Inflammatory macrophage (primary cell): ENCODE measurements at places on chromosomes 11 and 22.

DNA sequence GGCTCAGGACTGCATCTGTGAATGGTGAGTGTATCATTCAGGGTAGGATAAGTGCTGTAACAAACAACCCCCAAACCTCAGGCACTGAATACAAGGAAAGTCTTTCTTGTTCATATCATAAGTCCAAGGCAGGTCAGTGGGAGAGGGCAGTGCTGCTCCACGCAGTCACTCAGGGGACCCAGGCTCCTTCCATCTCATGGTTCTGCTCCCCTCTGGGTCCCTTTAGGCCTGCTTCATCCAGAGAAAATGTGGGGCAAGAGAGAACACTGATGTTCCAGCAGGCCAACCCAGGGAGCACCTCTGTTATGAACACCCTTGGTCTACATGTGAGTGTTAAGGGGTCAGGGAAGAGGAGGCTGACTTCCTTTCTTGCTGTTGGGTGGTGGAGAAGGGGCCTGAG lies 187.8 kb downstream of the CHST1 start:
- no peak for DNase-seq

GRCh38 chr11:30758012-30758411 lies 171.9 kb upstream of the MPPED2 start:
- DNase-seq = no peak

GRCh38 chr22:31122532-31123291 lies at the start of gene INPP5J:
INPP5J (plus strand) TSS chr22:31122966; CDS start chr22:31123015, 49 bp downstream.
- no peak for DNase-seq

DNA sequence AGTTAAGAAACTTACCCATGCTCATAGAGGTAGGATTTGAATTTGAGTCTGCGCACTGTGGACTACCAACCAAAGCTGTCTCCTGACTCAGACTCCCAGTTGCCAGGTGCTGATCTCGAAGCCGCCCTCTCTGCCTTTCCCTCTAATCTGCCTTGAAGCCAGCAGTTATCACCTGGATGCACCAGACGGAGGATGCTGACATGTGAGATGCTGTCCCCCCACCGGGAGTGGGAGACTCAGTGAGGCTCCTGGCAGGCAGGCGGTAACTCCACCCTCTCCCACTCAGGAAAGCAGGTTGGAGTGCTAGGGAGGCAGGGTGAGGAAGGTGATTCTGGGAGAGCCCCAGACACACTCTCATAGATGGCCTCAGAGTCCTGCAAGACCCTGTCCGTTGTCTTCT lies 40.4 kb downstream of the KIAA1671 start:
- DNase-seq = no peak

GRCh38 chr11:65560555-65561418 lies 2.6 kb upstream of the LTBP3 start:
- DNase-seq = no peak

DNA sequence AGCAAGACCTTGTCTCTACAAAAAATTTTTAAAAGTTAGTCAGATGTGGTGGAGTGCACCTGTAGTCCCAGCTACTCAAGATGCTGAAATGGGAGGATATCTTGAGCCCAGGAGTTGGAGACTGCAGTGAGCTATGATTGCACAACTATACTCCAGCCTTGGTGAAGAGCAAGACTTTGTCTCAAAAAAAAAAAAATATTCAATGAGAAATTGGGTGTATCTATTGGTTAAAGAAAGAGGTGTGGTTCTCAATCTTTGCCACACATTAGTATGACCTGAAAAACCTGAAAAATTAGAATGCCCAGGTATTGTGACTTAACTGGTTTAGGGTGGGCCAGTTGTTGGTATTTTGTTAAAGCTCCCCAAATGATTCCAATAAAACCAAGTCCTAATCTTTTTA lies 32.4 kb downstream of the MTNR1B start:
- DNase-seq = no peak

DNA sequence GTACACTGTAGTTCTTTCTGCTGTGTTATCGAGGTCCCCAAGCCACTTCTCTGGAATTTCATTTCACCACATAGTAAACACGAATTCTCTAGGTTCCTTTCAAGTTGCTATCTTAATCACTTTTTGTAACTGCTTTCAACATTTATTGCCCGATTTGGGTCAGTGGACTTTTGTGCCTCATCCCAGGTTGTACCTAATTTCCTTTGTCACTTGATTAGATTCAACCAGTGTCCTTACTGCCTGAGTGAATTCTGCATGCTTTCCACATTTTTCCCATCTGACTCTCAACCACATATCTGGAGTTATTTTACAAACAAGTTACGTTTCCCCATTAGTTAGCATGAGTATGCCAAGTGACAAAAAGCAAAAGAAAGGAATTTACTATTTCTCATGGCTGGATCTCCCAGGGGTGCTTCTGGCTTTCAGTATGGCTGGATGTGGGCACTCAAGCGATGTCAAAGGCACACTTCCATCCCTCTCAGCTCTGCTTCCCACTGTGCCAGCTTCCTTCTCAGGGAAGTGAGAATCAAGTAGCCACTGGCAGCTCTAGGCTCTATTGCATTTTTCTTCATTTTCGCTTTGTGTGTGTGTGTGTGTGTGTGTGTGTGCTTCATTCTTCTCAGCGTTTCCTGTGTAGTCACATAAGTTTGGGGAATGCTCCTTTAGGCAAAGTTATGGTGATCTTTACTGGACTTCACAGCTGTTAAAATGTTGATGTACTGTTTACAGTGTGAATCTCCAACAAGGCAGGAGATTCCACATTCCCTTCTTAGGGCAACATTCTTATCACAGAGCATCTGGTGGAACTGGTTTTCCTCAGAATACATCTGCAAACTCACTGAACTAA lies 128.9 kb downstream of the DBX1 start:
- no peak for DNase-seq

GRCh38 chr11:1238767-1239595 lies 16.1 kb downstream of the MUC5B start:
- no peak for DNase-seq

GRCh38 chr11:120589376-120589775 lies 77.8 kb downstream of the GRIK4 start:
- no peak for DNase-seq

- no peak for DNase-seq
Observed at GRCh38 chr11:70305501-70305900, 35.0 kb downstream of the PPFIA1 start.
